Heart left ventricle (tissue), 16 donors: ENCODE measurements at places on chromosomes 2 and 18. TPM values are rescaled to one million over a fixed set of nuclear protein-coding genes. Genes with fewer than 3 reads are reported as not detected.

The PLB1 gene
- 5.5 TPM for total RNA-seq

The ST6GAL2 gene
- total RNA-seq, result 0.75 TPM

DNA sequence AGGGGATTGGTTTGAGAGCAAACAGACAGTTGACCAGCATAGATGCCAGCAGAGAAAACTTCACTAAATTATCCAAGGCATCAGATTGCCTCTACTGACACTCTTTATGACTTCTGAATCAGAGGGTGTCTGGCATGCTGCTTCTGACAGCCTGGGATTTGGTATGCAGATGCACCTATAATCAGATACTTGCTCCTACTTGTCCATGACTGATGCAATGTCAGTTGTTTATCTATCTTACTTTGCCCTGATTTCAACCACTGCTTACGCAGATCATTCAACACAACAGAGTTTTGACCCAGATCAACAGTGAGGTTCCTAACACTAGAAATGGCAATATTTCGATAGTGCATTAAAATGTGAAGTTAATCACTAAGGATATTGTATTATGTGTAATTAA is 22.6 kb upstream of the CALCRL start:
- no peaks in the 10 kb centered on the region for H3K27me3 ChIP-seq
- no peaks in the 10 kb centered on the region for H3K4me1 ChIP-seq
- H3K4me3 ChIP-seq, result no peak overlapping the region
- DNase-seq, result no peak
- H3K27ac ChIP-seq, result no peak overlapping the region
- H3K36me3 ChIP-seq, result peaks cover 28% of the 10 kb centered on the region

The GPAT2 gene
- total RNA-seq, result 5.5 TPM

DNA sequence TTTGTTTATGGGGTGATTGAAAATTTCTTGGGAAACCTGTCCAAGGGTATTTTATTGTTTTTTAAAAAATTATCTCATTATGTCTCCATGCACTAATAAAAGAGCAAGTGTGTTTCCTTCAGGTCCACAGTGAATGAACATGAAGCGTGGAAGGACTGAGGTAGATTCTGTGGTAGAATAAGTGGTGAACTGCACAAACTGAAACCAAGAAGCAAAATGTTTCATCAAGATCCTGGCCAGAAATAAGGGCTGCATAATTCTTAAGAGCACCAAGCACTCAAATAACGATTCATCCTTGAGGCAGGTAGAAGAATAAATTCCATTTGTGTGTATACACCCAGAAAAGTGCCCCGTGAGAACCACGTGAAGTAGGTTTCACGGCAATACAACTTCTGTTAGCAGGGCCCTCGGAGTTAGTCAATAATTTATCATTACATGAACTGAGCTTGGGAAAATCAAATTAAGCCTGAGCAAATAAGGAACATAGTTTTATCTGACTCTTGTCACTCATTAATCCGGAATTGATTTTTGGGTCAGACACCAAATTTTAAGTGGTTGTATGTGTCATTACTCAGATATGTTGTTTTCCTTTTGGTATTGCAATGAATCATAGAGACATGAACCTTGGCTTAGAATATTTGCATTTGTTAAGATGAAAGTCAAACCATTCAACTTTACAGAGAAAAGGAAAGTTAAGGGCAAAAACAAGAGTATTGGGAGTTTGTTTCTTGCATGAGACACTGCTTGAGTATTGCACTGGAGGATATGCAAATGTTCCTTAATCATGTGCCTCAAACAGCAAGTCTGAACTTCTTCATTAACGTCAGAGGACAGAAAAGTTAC is 472.6 kb upstream of the NETO1 start:
- no peaks in the 10 kb centered on the region for H3K36me3 ChIP-seq
- H3K4me1 ChIP-seq, result no peaks in the 10 kb centered on the region
- no peak overlapping the region for H3K4me3 ChIP-seq
- no peaks in the 10 kb centered on the region for H3K27me3 ChIP-seq
- H3K27ac ChIP-seq, result no peak overlapping the region

GRCh38 chr2:60509066-60509465 is 44.4 kb downstream of the BCL11A start:
- peaks cover 17% of the 10 kb centered on the region for H3K4me1 ChIP-seq
- H3K27me3 ChIP-seq, result no peaks in the 10 kb centered on the region
- no peaks in the 10 kb centered on the region for H3K36me3 ChIP-seq
- no peak overlapping the region for H3K27ac ChIP-seq
- no peak overlapping the region for H3K4me3 ChIP-seq

The ACVR1 gene
- 34.6 TPM for total RNA-seq

The CIB4 gene
- total RNA-seq, result not detected

The DBI gene
- total RNA-seq, result 208 TPM

DNA sequence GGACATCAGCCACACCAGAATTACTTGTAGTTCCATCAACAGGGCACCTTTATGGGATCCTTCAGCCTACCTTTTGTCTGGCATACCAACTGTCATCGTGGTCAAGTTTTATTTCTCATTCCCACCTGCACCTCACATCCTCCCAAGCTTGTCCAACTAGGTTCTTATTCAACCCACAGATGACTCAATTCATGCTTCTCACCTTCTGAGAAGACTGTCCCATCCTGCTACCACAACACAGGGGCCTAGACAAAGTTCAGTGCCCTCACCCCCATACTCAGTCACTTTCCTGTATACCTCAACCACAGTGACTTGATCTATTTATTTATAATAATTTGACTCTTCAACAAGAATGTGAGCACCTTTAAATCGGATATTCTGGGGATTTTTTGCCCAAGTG is 114.4 kb upstream of the ACVR1C start:
- DNase-seq, result no peak
- peaks cover 6% of the 10 kb centered on the region for H3K4me1 ChIP-seq
- H3K4me3 ChIP-seq, result no peak overlapping the region
- peaks cover 23% of the 10 kb centered on the region for H3K36me3 ChIP-seq
- no peaks in the 10 kb centered on the region for H3K27me3 ChIP-seq

DNA sequence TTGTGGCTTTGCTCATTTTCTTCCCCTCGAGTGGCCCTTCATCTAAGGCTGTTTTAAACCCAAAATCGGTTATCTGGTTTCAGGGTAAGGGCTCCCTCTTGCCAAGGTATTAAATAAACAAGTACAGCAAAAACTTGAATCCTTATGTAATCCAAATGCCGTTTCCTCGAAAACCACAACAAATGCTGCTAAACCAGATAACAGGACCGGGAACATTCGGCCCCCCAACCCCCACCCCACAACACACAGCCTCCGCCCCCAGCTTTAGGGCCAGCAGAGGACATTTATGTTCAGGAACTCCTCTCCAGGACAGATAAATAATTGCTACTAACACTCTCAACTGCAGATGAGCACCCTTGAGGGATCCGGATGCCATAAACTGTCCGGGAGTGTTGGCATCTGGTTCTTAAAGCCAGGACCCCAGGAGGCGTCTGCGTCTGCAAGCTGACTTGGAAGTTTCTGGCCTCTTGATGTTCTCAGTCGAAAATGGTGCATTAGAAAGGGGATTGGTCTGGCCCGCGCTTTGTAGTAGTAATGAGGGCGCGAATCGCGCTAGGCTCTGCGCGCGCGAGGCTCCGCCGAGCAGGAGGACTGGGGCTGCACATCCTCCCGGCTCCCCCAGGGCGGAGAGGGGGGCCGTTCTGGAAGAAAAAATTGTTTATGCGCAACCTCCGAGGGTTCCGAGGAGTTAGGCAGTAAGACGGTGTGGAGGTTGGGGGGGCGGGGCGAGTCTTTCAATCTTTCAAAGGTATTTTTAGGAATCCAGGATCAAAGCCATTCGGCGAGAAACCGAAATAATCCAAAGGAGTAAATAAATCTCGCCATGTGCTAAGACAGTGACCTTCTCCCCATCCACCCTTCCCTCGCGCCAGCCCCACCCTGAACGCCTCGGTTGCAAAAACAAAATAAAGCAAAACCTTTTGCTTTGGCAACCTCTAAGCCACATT is 3.9 kb upstream of the ID2 start:
- no peaks in the 10 kb centered on the region for H3K27me3 ChIP-seq
- H3K27ac ChIP-seq, result peak overlapping the region; percentile 100
- DNase-seq, result peak; percentile 59
- H3K36me3 ChIP-seq, result no peaks in the 10 kb centered on the region
- H3K4me1 ChIP-seq, result peaks cover 36% of the 10 kb centered on the region

DNA sequence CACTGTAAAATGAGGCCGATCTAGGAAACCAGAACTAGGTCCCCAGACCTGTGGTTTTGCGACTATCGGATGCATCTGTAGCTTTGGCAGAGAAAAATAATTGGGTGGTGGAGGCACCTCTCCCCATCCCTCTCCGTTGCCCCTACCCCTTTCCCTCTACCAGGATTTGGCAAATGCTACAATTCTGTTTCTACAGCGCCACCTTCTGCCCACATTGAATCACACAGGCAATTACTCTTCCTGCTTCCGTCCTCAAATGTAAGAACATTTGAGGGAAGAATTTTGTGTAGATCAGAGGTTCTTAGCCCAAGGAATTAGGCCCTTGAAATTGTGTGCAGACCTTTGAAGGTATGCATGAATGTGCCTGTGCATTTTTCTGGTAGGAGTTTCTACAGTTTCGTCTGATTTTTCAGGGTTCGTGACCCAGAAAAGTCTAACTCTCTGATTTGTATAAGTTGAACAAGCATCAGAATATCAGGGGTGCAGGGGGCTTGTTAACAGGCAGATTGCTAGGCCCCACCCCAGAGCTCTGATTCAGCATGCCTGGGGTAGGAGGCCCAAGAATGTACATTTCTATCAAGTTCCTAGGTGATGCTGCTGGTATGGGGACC is 11.2 kb downstream of the ATP6V1B1 start:
- H3K4me1 ChIP-seq, result peaks cover 4% of the 10 kb centered on the region
- H3K36me3 ChIP-seq, result no peaks in the 10 kb centered on the region
- H3K4me3 ChIP-seq, result no peak overlapping the region
- DNase-seq, result peak; percentile 37

DNA sequence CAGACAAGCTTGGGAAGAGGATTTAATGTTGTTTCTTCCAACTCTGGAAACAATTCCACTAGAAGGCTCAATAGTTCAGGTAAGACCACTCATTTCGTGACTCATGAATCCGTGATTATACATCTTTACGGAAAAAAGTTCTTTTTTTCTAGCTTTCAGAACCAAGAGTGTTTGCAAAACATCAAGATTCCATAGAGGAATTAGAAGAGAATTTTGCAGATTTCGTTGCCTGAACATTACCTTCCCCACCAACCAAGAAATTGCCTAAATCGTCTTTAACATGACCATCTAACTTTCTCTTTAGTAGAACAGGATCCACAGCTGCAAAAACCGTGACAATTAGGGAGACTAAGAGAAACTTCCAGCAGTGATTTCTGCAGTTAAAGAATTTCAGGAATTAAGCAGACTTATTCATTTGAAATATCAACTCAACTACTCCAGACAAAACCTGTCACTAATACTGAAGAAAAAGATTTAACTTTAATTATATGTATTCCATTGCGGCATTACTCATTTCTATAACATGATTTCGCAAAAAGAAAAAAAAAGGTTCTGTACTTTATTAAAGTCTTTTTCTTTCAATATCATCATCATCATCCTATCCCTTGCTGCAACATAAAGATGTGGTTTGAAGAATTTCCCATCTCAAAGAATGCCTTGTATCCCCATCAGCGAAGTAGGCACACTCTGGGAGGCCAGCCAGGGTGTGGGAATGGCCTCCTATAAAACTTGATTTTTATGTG is 1.9 kb upstream of the NAB1 start:
- no peaks in the 10 kb centered on the region for H3K27me3 ChIP-seq
- H3K4me3 ChIP-seq, result peak overlapping the region; percentile 93
- peaks cover 25% of the 10 kb centered on the region for H3K4me1 ChIP-seq
- H3K27ac ChIP-seq, result peak overlapping the region; percentile 94
- H3K36me3 ChIP-seq, result no peaks in the 10 kb centered on the region
